ENCODE measurements at places on chromosomes 4 and X.

GRCh38 chrX:9790866-9791265 is 4.6 kb downstream of the SHROOM2 start:
- DNase-seq, result no peak

- DNase-seq, result no peak
These were observed 8.2 kb downstream of the MID1 start for GRCh38 chrX:10612215-10612614.

DNA sequence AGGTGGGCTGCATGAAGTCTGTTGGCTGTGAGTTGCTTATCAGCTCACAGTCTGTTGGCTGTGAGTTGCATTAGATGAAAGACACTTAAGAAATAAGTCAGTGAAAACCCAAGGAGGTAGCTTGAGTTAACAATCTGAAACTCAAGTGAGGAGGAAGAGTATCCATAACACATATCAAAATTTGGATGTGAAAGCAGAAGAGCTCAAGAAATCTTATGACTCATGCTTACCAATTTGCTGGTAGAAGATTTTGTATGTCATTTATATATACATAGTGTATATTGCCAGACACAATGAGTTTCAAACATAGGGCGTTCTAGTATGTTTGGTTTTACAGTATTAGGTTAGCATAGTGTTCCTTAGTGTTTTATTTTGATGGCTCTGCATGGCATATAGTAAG is 107.4 kb downstream of the DDIT4L start:
- DNase-seq, result no peak

- DNase-seq, result no peak
These were observed 51.2 kb downstream of the DRD5 start for GRCh38 chr4:9832640-9833039.

- DNase-seq, result no peak
These were observed 631.4 kb upstream of the CT83 start for GRCh38 chrX:117094149-117094548.

- DNase-seq, result no peak
These were observed 24.6 kb downstream of the ZRSR2 start for GRCh38 chrX:15814771-15815365.

DNA sequence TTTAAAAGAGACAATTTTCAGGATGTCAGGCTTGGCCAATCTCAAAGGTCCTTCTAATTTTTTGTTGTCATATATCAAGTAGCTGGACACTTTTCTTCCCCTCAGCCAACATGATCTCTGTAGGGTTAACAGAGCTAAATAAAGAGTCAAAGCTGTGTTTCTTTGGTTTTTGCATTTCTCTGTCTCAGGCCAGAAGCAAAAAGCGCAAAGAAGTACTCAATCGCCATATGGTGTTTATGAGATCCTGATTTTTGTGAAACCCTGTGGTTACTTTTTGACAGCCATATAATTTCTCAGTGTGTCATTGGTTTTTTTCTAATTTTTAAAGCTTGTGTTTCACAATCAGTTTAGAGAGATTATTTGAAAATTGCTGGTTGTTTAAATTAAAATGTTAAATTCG is 111.9 kb downstream of the MAPK10 start:
- no peak for DNase-seq

GRCh38 chrX:130772105-130772775 is 130.8 kb downstream of the ENOX2 start:
- DNase-seq, result no peak

DNA sequence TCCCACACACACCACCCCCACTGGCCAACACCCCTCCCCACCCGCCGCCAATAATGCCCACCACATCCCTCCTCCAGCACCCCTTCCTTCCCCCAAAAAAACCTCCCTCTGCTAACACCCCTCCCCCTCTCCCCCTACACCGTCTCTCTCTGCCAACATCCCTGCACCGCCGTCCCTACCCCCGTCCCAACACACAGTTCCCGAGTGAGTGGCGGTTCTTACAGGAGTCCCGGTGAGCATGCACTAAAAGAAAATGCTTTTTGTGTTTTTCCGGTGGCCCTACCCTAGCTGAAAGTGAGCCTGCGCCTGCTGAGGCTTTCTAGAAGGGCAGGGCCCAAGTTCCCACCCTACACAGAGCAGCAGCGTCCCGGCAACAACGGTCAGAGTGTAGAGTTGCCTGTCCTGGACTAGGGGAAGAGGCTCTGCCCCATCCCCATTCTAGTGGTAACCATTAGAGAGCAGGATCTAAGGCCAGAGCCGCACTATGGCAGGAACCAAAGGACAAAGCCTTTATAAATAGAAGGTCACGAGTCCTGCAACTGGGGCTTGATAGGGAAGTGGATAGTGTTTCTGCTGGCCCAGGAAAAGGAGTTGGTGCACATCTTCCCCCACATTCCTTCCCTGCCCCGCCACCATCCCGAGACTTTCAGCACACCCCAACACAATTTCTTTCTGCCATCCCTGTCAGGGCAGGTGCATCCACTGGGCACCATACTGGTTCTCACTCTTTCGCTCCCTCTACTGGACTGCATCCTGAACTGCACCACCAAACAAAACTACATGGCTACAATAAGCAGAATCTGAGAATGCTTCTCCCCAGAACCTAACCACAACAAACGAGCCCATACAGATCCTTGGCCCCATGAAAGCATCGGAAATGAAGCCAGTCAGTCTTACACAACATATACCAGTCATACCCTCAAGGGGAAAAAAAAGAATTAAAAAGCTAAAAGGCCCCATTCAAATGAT is 78.1 kb upstream of the PAGE3 start:
- DNase-seq, result peak; percentile 53

GRCh38 chr4:85780664-85781063 is 305.7 kb downstream of the ARHGAP24 start:
- no peak for DNase-seq

DNA sequence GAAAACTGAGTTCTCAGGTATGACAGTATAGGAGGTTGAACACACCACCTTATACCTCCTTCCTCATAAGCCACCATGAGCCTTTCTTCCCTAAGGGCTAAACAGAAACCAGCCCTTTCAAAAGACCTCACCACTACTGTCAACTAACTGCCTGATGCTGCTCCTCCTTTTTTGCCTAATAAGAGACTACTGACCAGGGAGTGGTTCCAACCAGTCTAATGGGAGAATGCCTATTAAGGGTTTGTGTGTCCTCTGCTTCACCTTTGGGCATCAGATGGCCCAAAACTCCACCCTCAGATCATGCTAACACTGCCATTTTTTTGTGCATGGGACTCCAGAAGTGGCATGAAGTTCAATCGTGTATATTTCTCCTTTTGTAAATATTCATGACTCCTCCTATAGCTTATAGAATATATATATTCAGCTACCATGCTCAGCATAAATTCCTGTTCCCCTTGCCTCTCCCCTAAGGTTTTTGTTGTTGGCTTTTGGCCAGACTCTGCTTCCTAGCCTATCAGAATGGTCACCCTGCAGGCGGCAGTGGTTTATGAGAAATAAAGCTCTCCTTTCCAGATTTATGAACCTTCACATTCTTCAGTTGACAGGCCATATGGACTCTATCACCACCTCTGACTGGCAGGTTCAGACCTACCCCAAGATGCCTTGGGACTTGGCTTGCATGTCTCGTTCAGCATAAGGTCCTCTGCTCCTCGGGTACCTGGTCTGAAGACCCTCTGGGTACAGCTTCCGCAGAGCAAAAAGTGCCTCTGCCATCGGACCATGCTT is 28.2 kb downstream of the FGFBP1 start:
- no peak for DNase-seq

DNA sequence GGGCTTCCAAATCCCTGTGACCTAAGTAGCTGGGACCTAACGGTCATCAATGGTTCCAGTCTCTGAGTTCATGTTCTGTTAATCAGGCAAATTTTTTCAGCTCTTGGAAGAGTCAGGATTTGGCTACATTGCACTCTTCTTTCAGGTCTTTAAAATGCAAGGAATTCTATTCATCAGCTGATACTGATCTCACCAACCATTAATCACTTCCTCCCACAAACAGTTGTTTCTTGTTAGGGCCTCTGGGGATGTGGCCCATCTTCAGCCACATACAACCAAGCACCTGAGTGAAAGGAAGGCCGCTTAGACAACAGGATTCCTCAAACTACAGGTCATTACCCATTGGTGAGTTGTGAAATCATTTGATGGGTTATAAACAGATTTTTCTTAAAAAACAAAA is 71.7 kb downstream of the FANCB start:
- DNase-seq, result no peak

GRCh38 chr4:56077676-56078075 is 128.9 kb downstream of the CEP135 start:
- DNase-seq, result no peak

- no peak for DNase-seq
These were observed 171.4 kb downstream of the FRMPD4 start for GRCh38 chrX:12309744-12310076.

- DNase-seq, result no peak
These were observed 11.5 kb upstream of the TRAM1L1 start for GRCh38 chr4:117096886-117097285.

Data from activated CD8-positive, alpha-beta T cell treated with anti-CD3 and anti-CD28 coated beads, Interleukin-2, amount 10 ng/mL, durations not matched to agents 7 days and 5 days (primary cell).